Activated T-helper 17 cell treated with anti-CD3 and anti-CD28 coated beads, Interleukin-2, amount 50 U/mL, for 72 hours (primary cell): ENCODE measurements at places on chromosomes 6 and 20. TPM values are rescaled to one million over a fixed set of nuclear protein-coding genes. Genes with fewer than 3 reads are reported as not detected.
A peak's percentile ranks its signal among the peaks of the same experiment; 100 is the strongest.

Gene NEU1
- 19.3 TPM for total RNA-seq

- H3K4me1 ChIP-seq = peaks cover 25% of the 10 kb centered on the region
- ATAC-seq = no peak
- no peaks in the 10 kb centered on the region for H3K27me3 ChIP-seq
- peaks cover 99% of the 10 kb centered on the region for H3K36me3 ChIP-seq
- no peak overlapping the region for H3K4me3 ChIP-seq
- H3K27ac ChIP-seq = no peak overlapping the region
Measured at GRCh38 chr6:158665332-158665731, 15.5 kb downstream of the SYTL3 start.

GRCh38 chr20:58557733-58558342 lies 42.6 kb upstream of the APCDD1L start:
- H3K36me3 ChIP-seq = no peaks in the 10 kb centered on the region
- no peak overlapping the region for H3K27ac ChIP-seq
- no peak overlapping the region for H3K4me3 ChIP-seq
- peaks cover 23% of the 10 kb centered on the region for H3K27me3 ChIP-seq
- ATAC-seq = no peak
- peaks cover 7% of the 10 kb centered on the region for H3K4me1 ChIP-seq

DNA sequence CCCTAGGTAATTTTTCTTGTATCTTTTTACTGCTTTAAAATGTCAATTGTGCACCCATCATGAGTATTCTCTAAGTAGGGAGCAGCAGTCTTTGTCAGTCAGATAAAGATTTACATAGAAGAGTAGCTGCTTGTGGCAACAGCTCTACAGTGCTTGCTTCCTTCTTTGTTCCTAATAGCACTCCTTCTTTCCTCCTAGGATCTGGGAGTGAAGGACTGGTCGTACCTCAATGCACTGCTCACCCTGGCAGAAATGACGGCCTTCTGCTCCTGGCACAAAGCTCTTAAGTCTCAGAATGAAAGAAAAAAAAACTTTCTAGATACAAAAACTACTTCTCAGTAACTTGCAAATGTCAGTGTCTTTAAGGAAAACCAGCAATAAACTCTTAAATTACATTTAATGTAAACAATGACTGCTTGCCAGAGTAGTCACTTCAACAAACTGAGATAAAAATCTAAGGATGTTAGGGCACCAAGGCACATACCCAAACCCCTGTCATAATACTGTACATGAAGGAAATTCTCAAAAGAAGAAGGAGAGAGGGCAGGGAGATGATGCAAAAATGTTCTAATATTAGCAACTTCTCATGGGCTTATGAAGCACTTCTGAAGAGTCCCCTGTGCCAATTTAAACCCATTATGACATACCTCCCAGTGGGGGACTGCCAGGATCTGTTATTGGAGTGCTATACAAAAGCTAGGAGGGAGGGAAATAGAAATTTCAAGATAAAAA lies 34.0 kb downstream of the NCOA6 start:
- ATAC-seq = no peak
- no peaks in the 10 kb centered on the region for H3K27me3 ChIP-seq
- no peak overlapping the region for H3K4me3 ChIP-seq
- H3K27ac ChIP-seq = peak overlapping the region; percentile 22
- H3K4me1 ChIP-seq = peaks cover 7% of the 10 kb centered on the region

DNA sequence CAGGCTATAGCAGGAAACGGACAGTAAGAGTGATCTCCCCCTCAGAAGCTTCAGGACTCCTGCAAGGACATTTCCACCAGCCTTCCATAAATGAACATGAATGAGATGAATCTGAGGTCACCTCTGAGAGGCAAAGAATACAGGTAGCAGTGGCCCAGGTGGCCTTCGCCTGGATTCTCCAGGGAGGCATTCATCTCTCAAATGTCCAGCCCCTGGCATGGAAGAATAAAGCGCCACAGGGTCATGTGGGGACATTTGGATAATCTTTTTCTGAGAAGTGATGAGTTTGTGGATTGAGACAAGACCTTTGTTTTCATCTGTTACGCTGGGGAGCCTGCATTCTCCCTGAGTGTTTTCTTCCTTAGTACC lies 2.9 kb downstream of the GMPR start:
- H3K36me3 ChIP-seq = no peaks in the 10 kb centered on the region
- no peak overlapping the region for H3K27ac ChIP-seq
- H3K4me1 ChIP-seq = peaks cover 13% of the 10 kb centered on the region
- no peak overlapping the region for H3K4me3 ChIP-seq
- peaks cover 16% of the 10 kb centered on the region for H3K27me3 ChIP-seq

GRCh38 chr6:149134511-149134933 lies 183.0 kb upstream of the TAB2 start:
- H3K27ac ChIP-seq = no peak overlapping the region
- no peaks in the 10 kb centered on the region for H3K27me3 ChIP-seq
- no peaks in the 10 kb centered on the region for H3K36me3 ChIP-seq
- no peak for ATAC-seq

GRCh38 chr20:61161726-61162390 lies 90.2 kb upstream of the CDH4 start:
- peaks cover 4% of the 10 kb centered on the region for H3K27me3 ChIP-seq
- H3K4me1 ChIP-seq = no peaks in the 10 kb centered on the region
- no peak overlapping the region for H3K4me3 ChIP-seq
- H3K36me3 ChIP-seq = no peaks in the 10 kb centered on the region
- H3K27ac ChIP-seq = no peak overlapping the region
- no peak for ATAC-seq

- peaks cover 12% of the 10 kb centered on the region for H3K36me3 ChIP-seq
- H3K4me3 ChIP-seq = no peak overlapping the region
- H3K27me3 ChIP-seq = no peaks in the 10 kb centered on the region
- H3K4me1 ChIP-seq = no peaks in the 10 kb centered on the region
- H3K27ac ChIP-seq = peak overlapping the region; percentile 25
Measured at GRCh38 chr6:20810727-20811108, 276.5 kb downstream of the CDKAL1 start.

DNA sequence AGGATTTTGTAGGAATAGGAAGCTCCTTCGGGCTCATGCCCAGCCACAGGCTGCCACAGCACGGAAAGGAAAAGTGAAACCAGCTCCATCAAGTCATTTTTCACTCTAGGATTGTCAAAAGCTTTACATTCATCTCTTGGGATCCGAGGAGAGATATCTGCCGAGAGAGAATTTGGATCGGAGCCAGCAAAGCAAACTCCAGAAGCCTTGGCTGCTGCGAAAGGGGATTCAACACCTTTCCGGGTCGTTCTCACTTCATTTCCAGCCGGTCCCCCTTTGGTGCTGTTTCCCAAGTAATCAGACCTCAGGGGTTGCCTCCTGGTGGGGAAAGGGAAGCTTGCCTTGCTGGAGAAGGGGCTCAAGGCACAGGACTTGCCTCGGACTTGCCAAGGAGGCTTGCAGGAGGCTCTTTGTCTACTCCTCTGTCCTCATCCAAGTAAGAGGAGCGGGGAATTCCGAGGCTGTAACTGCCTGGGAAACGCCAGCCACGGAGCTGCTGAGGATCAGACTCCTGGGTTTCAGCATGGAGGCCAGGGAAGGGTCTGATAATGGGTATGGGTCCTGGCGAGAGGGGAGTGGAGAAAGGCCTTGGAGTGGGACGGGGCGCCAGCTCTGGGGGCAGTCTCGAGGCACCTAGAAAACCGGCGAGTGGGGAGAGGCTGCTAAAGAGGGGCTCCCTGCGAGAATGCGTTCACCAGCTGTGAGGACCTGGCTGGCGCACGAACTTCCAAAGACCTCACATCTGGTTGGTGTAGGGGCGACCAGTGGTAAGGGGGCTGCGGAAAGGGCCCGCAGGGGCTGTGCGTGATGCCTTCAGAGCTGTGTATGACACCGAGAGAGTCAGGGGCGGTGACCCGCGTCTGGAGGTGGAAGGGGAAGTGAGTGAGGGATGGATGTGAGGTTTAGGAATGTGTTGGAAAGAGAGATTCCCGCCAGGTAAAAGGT lies 702 bp downstream of the ETV7 start:
- H3K36me3 ChIP-seq = no peaks in the 10 kb centered on the region
- H3K4me3 ChIP-seq = peak overlapping the region; percentile 97
- peak; percentile 20 for ATAC-seq
- H3K27ac ChIP-seq = peak overlapping the region; percentile 90
- peaks cover 25% of the 10 kb centered on the region for H3K4me1 ChIP-seq
- peaks cover 15% of the 10 kb centered on the region for H3K27me3 ChIP-seq

Gene CLIC5
- 10.6 TPM for total RNA-seq

Gene DPPA5
- total RNA-seq = not detected

GRCh38 chr6:25872814-25873213 lies 1.2 kb downstream of the SLC17A3 start:
- H3K36me3 ChIP-seq = no peaks in the 10 kb centered on the region
- H3K4me1 ChIP-seq = peaks cover 14% of the 10 kb centered on the region
- H3K27me3 ChIP-seq = no peaks in the 10 kb centered on the region
- no peak overlapping the region for H3K27ac ChIP-seq
- no peak overlapping the region for H3K4me3 ChIP-seq
- ATAC-seq = no peak

Gene CYP39A1
- total RNA-seq = not detected

DNA sequence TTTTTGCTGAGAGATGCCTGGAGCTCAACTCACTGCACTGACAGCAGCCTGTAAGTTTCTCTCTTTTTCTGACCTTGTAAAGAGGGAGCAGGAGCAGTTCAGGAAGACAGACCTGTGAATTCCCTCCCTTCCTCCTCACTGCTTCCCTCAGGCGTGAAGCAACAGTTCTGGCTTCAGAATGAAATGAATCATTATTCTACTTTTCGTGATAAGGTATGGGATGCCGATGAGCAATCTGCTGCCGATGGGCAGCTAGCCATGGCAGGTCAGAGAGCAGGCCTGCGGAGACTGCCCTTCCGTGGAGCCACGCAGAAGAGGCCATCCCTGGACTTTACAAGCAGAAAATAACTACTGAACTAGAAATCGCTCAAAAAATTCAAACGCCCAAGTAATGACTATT lies 426.5 kb upstream of the RNF217 start:
- H3K27me3 ChIP-seq = no peaks in the 10 kb centered on the region
- no peaks in the 10 kb centered on the region for H3K36me3 ChIP-seq
- H3K27ac ChIP-seq = no peak overlapping the region
- no peaks in the 10 kb centered on the region for H3K4me1 ChIP-seq
- H3K4me3 ChIP-seq = no peak overlapping the region

DNA sequence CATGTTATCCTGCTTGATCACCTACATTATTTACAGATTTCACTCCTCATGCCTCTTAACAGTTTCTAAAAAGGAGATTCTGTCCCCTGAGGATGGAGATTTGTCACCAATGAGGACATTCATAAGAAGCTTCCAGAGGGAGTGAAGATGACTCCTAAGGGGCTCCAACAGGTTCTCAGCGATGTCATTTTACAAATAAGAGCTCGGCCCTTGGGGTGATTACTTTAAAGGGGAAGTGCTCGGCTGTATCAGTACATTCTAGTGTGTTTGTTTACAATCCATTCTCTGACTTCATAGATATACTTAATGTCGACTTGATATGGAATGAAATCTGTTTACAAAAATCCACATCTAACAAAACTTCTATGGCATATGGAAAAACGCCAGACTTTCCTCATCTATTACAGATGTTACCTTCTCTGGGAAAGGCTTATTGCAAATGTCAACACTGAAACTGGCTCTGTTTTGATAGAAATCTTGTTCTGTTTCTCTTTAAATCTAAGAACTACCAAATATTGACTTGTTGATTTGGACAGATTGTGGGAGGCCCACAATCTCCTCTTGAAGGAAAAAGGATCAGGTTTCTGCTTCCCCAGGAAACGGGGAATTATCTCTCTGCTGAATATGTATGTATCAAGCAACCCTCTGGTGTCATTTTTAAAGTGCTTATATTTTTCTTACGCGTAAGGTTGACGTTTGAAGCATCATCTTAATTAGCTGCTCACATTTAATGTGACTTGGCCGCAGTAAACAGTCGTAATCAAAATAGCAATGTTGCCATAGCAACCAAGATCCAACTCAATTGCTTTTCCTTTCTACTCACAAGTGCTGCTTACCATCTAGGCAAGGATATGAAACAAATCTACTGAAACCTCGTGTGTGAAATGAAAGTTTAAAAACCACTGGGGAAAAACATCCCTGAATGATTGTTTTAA lies 95.7 kb downstream of the SHLD1 start:
- H3K4me3 ChIP-seq = peak overlapping the region; percentile 50
- H3K36me3 ChIP-seq = peaks cover 21% of the 10 kb centered on the region
- peak; percentile 4 for ATAC-seq

- H3K27ac ChIP-seq = no peak overlapping the region
- peaks cover 11% of the 10 kb centered on the region for H3K27me3 ChIP-seq
- H3K4me1 ChIP-seq = no peaks in the 10 kb centered on the region
- H3K4me3 ChIP-seq = no peak overlapping the region
- ATAC-seq = no peak
Measured at GRCh38 chr20:3461211-3461771, 9.5 kb upstream of the ATRN start.

DNA sequence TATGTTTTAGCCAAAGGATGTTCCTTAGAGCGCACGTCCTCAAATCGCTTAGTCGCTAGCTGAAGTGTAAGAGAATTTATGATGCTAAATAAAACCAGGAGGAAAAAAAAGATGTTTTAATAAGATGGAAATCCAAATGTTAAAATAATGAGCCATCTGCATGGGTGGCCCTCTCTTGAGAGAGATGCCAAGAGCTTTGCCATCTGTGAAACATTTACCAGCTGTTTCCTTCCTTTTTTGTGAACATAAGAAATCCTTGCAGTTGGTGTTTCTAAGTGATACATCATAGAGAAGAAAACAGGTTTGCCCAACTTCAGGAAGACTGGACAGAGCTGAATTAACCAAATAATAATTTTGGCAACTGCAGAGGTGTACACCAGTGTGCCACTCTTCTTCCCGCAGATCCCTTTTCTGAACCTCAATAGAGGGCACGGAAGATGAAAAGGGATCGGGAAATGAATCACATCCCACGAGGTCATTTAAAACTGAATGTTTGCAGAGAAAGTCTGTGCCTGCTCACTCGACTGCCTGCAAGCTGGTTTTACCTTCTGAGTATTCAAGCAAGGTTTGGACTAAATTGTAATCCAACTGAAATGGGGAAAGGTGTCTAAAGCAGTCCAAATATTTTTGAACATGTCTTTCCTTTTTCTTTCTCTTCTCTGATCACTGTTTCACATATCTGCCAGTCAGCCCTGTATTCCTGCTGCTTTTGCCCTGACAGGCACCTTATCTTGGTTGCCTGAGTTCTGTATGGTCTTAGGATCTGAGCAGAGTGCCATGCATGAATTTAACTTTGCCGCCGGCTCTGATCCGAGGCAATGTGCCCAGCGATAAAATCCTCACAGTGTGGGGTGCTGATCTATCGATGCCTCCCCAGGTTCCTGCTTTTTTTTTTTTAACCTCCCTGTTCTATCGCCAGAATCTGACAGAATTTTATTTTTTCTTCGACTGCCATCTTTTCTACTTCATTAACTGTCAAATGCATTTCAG lies 35.5 kb upstream of the TSHZ2 start:
- H3K4me1 ChIP-seq = no peaks in the 10 kb centered on the region
- peaks cover 3% of the 10 kb centered on the region for H3K27me3 ChIP-seq
- no peak overlapping the region for H3K27ac ChIP-seq
- no peaks in the 10 kb centered on the region for H3K36me3 ChIP-seq
- ATAC-seq = no peak

Gene LHFPL5
- 0.21 TPM for total RNA-seq

DNA sequence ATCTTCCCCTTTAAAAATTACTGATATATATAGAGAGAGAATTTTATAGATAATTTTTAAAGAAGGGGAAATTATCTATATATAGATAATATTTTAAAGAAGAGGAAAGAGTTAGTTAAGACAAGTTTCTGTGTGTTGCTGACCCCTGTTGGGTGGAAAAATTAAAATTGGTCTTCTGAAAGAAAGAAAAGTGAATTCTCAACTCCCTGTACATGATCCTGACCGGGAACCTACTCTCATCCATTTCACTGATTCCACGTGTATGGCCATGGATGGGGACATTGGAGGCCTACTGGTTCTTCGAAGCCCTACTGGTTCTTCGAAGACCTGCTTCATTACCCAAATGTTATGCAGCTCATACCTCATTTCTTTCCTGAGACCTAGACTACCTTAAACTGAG lies 53.0 kb upstream of the TCF21 start:
- H3K4me3 ChIP-seq = no peak overlapping the region
- no peak overlapping the region for H3K27ac ChIP-seq
- no peaks in the 10 kb centered on the region for H3K36me3 ChIP-seq
- no peak for ATAC-seq
- peaks cover 9% of the 10 kb centered on the region for H3K4me1 ChIP-seq

Gene KHDC1L
- not detected for total RNA-seq

Gene MYMX
- not detected for total RNA-seq
